ENCODE measurements at places on chromosomes 7 and 10. TPM values are rescaled to one million over a fixed set of nuclear protein-coding genes. Genes with fewer than 3 reads are reported as not detected.

NYAP1 gene
- total RNA-seq, result 0.47 TPM

DNA sequence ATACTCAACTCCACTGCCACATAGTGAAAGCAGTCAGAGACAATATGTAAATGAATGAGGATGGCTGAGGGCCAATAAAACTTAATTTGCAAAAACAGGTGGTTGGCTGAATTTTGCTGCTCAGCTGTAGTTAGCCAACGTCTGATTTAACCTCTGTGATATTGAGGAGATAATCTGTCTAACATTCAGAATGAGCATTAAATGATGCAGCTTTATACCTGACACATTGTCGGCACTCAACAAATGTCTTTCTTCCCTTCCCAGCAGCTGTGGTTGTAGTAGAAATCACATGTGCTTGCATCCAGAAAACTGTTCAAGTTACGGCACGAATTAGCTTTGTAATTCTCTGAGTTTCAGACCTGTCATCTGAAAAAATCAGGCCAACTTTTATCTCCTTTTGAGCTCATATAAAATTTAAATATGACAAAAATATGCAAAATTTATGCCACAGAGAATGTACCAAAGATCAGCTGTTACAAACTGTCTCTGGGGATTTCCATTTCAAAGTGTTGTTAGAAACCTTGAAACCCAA, 1239.7 kb downstream of the GATA3 start:
- DNase-seq, result no peak

DNA sequence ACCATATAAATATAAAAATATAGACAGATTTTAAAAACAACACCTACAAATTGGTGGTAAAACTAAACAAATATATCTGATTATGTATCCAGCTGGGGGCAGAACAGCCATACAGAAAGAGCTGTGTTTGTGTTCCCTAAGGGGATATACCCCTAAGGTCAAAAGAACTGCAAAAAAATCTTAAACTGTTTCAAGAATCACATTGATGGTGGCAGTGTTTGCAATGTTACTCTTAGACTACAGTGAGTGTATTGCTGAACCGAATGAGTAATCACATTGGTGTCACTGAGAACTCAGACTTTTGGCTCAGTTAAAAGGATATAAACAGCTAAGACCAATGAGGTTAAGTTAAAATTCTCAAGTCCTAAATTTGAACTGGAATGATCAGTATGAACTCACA, 27.1 kb upstream of the PTPRN2 start:
- DNase-seq, result no peak

GRCh38 chr10:25028711-25029110, 12.3 kb downstream of the THNSL1 start:
- DNase-seq, result no peak

- no peak for DNase-seq
These were observed 35.8 kb downstream of the ADAM12 start for GRCh38 chr10:126352453-126352852.

DNA sequence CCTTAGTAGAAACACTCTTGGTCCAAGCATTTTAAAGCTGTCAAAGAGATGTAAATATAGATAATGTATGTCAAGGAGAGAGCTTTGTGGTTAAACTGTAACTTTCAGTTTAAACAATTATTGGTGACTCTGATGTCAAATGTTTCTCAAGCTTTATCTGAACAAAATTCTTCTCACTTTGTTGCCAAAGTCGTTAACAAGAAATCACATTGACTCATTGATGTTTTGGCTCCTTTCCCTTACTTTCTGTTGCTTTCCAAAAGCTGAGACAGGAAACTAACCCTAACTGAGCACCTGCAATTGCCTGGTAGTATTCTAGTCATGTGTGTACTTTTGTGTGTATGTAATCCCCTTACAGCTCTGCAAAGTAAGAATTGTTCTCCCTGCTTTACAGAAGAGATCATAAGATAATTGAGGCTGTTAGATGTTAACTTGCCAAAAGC, 108.5 kb downstream of the CFTR start:
- no peak for DNase-seq

DNA sequence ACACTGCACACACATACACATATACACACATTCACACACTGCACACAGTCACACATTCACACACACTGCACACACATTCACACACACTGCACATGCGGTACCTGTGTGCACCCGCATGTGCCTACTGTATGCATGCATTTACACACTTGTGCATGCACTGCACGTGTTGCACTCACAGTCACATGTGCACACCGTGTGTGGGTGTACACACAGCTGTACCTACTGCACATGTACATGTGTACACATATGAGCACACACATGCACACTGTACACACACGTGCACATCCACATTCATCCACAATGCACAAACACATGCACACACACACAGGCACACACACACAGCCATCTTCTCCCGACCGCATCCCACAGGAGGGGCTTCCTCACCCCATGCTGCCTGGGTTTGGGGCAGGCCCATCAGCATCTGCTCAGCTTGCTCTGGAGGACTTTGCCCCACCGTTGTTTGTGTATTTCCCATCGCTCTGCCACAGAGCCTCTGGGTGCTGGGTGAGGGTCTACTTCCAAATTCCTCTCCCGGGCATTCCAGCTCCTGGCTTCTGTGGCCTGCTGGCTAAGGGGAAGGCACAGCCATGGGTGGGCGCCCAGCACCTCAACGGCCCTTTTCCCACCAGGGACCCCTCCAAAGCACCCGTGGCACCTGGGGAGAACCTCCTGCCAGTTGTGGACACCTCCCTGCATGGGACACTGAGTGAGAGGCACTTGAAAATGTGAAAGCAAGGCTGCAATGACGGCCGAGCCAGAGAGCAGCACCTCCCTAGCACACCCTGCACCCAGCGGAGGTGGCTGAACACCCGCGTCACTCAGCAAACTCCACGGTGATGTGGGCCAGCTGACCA, 324.3 kb downstream of the PTPRN2 start:
- DNase-seq, result peak; percentile 32

NPC1L1 gene
- 0.06 TPM for total RNA-seq

- no peak for DNase-seq
These were observed 7.5 kb upstream of the ZKSCAN1 start for GRCh38 chr7:100007887-100008286.

- no peak for DNase-seq
These were observed 42.8 kb downstream of the PPIF start for GRCh38 chr10:79390057-79390456.

DNA sequence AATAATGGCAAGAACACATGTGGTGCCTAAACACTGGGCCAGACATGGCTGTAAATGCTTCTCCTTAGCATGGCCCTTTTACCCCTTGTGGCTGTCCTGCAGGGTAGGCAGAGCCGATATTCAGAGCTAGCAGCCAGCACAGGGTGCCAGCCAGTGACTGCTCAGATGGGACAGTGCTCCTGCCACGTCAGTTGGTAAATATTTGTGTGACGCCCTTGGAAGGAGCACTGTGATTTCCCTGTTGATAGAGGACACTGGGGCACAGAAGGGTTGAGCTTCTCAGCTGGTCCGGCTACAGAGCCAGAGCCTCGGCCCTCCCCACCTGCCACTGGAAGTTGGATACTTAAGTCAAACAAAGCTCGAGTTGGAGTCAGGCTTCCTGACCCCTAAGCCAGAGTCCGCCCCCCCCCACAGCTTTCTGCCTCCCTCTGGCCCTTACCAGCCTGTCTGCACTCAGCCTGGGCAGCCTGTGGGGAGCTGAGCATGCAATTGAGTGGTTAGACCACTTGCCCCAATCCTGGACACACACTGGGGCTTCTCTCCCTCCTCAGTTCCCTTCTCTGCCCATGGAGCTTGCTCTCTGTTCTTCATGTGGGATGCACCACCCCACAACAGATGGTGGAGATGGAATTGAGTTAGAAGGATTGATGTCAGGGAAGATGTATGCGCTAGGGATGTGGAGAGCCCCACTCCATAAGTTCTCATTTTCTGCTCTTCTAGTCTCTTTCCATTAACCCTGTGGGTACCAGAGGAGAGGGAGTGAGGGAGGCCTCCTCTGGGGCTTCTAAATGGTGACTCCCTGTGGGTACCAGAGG, 350.8 kb downstream of the PLXNA4 start:
- peak; percentile 42 for DNase-seq

DNA sequence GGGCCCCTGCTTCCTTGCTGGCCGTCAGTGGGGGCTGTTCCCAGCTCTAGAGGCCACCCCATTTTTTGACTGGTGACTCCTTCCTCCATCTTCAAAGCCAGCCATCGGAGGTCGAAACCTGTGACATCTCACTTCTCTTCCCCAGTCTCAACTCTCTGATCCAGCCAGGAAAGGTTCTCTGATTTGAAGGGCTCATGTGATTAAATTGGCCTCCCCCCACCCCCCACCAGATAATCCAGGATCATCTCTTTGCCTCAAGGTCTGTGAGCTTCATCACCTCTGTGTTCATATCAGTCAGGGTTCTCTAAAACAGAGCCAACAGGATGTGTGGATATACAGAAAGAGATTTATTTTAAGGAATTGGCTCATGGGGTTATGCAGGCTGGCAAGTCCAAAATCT, 5.6 kb upstream of the RAMP3 start:
- no peak for DNase-seq

- DNase-seq, result peak; percentile 13
These were observed 502 bp downstream of the SLC18A3 start for GRCh38 chr10:49610458-49611165.

WASL gene
- 93.3 TPM for total RNA-seq

DNA sequence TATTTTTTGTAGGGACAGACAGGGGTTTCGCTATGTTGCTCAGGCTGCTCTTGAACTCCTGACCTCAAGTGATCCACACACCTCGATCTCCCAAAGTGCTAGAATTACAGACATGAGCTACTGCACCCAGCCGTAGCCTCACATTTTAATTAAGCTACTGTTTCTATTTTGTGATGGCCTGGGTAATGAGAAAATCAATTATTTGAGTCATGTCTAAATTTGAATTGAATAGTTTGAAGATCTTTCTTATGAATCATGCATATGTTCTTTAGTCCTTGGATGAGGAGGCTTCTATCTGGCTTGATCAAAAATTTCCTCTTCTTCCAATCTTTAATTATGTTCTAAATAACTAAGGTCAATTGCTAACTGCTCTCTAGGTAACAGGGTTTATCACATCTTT, 175.0 kb downstream of the REEP3 start:
- DNase-seq, result no peak

DNA sequence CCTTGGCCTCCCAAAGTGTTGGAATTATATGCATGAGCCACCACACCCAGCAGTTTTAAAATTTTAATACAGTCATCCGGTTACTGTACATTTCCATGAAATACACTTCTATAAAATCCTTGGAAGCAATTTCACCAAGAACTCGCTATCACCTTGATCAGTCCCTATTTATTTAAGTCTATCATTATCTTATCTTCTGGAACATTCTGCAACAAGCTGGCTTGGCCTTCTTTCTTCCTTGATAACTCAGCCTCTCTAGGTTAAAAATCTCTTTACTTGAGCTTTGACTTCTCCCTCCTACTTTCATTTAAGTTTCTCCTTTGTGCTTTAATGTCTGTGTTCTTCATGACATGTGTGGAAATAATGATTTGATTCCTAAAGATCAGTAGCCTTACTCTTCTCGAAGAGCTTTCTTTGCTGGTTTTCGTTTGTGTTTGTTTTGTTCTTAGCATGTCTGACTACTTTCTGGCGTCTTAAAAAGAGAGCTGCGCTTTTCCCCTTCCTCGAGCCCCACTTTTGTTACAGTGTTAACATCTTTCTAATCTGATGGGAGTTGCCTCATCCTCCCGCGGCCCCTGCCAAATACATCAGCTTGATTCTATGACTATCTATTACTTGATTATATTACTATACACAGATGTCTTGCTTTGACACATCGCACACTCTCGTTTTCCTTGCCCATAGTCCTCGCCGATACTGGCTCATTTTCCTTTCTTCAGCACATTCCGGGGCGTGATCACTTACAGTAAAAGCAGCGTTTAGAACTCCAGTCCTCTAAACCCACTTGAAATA, 11.1 kb upstream of the CALML5 start:
- no peak for DNase-seq

WAC gene
- 96.9 TPM for total RNA-seq

DNA sequence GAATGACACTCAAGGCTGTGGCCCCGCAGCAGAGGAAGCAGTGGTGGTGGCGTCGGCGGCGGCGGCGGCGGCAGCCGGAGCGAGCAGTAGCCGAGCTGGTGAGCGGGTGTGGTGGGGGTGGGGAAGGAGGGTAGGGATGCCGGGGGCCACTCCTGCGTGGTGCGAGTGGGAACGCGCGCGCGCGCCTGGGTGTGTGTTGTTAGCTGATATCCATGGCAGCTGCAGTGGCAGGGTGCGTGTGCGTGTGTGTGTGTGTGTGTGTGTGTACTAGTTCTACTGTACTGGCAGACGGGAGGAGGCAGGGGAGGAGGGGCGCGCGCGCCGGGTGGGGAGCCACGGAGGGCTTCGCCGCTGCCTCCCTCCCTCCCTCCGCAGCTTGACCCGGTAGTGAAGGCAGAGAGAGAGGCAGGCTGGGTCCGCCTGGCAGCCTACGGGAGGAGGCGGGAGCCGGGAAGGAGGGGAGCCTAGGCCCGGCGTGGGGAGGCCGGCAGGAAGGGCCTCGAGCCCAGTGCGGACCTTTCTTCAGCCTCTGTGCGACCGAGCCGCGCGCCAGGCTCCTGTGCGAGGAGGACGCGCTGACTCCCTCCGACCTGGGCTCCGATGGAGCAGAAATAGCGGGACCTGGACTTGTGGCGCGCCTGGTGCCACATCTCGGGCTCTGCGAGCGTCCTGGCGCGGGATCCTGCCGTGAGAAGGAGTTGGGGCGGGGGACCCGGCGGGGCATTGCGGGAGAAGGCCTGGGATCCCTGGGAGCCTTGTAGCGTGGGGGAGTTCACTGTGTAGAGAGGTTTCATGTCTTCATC, at the start of gene MAGI2:
MAGI2 (minus strand) TSS at position 110 of the 803 bp plus-strand sequence. CDS start 347 bp downstream, outside the sequence.
- DNase-seq, result peak; percentile 74

DLX5 gene
- total RNA-seq, result not detected

GRCh38 chr10:70651661-70652060, 20.6 kb upstream of the ADAMTS14 start:
- DNase-seq, result no peak

DNA sequence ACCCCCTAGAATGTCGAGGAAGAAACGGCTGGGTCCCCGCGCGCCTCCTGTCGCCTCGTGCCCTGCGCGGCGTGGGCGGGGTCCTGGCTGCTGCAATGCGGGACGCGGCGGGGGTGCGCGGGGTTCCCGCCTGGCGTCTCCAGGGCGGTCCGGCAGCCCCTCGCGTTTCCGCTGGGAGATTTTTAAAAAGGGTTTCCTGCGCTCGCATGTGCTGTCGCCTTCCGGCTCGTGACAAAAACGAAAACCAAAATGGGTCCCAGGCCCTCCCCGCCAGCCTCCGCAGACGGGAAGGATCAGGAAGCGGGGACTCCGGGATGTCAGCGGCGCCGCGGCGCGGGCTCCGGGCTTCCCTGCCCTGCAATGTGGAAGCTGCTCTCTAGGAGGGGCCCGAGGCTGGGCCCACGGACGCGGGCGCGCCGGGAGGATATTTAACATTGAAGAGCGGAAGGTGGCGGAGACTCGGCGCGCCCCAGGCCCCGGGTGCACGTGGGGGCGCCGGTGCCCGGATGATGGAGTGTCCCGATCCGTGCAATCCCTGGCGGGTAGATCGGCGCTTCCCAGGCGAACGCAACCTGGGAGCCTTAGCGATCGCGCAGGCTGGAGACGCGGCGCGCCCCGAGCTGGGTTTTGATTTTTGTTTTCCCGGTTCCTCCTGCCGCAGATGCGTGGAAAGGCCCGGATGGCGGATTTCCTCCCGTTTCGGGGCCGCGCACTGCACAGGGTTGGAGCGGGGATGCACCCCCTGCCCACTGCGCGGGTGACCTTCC, 1.0 kb downstream of the PFKP start:
- DNase-seq, result peak; percentile 75
